NCI-H1436 (cell line): ENCODE measurements at places on chromosomes 11 and 22.

GRCh38 chr22:20008221-20008995 lies 8.2 kb downstream of the ARVCF start:
- DNase-seq, result no peak

DNA sequence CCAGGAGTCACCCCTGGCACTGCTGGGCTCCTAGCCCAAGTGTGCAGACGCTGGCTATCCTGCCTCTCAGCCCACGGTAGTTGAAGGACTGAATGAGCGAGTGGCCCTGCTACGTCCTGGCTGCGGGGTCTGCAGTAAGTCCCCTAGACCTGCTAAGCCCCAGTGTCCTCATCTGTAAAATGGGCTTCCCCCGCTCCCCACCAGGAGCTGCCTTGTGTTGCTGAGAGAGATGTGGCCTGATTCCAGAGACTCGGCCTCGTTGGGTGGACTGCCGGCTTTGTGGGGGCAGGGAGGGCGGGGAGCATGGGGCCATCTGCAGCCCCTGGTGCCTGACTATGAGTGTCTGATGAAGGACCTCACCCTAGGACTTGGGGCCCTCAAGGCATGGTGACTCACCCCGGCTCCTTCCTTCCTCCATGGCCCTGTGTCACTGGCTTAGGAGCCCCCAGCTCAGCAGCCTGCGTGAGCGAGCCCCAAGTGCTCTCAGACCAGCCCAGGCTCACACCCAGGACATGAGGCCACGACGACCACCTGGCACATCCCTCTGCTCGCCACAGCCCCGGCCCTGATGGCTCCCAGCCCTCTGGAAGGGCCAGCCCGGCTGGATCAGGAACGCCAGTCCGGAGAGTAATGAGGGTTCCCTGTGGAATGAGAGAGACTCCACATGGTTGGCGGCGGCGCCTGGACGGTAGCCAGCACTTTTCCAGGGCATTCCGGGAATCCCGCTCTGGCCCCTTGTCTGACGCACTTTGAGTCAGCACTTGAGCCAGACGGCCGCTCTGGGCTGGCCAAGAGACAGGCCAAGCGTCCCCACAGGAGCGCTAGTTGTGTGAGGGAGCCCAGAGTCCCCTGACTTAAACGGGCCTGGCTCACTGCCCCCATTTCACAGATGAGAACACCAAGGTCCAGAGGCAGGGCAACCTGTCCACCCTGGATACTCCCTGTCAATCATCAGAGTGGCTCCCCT lies 50.5 kb upstream of the SHISAL1 start:
- DNase-seq, result no peak

GRCh38 chr11:6604081-6604626 lies 580 bp downstream of the ILK start:
- DNase-seq, result no peak

GRCh38 chr11:118602331-118602730 lies 5.1 kb upstream of the PHLDB1 start:
- no peak for DNase-seq

DNA sequence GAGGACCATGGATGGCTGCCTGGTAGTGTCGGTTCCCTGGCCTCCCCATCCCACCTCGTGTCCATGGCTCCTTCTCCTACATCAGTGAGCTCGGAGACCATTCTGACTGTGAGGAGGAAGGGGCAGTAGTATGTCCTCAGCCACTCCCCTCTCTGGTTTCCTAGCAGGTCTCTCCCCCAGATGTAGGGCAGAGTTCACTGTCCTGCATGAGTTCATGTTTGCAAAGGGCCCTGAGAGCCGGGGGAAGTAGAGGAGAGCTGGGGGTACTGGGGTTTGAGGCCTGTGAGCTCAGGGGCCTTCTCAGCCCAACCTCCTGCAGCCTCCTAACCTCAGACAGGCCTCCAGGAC lies 18.4 kb upstream of the ST3GAL4 start:
- DNase-seq, result no peak

DNA sequence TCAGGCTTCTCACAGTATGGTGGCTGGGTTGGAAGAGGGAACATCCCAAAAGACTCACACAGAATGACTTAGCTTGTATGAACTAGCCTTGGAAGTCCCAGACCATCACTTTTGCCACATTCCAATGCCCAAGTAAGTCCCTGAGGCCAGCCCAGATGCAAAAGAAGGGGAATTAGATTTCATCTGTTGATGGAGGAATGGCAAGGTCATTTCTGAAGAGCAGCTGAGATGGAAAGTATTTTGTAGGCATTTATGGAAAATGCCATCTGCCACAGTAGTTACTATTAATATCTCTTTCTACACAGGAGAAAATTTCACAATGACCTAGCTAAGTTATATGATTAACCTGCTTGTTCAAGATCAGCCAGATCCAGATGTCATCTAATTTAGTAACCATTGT lies 58.8 kb downstream of the ENDOD1 start:
- DNase-seq, result no peak

DNA sequence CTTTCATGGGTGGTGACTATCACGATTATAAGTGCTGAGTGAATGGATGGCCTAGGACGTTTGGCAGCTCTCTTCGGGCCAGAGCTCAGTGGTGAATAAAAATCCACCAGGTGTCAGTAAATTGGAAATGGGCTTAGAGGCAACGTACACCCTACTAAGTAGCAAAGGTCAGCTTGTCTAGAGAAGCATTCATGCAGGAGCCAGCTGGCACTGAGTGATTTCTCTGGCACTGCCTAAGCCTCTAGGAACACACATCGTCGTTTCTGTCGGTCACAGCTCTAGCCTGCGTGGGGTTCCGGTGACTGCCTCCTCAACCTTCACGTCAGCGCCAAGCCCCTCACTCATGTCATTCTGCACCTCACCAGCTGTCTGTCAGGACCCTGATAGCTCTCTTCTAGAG lies 192.4 kb upstream of the NTM start:
- no peak for DNase-seq

- no peak for DNase-seq
Observed at GRCh38 chr11:8178297-8178696, 9.5 kb upstream of the RIC3 start.

- DNase-seq, result peak; percentile 34
Observed at GRCh38 chr22:35204807-35205775, 52.2 kb upstream of the HMGXB4 start.

- DNase-seq, result no peak
Observed at GRCh38 chr11:18498039-18498438, 28.7 kb downstream of the TSG101 start.

DNA sequence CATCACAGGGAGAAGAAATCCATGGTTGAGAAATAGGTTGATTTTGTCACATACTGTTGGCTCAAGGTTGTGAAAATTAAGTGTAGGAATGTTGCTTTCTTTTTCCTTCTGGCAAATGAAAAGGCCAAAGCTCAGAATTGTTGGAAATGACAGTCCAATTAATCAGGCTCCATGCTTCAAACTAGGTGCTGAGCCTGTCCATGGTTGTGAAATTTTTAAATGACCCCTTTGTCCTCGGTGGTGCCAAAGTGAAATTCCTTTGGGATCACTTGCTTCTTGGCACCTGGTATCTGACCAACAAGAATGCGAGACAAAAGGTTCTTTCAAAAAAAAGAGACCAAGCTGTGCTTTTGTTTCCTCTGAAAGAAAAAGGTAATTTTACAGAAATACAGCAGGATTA lies 451.9 kb downstream of the ETS1 start:
- no peak for DNase-seq

GRCh38 chr22:24975125-24975640 lies 22.7 kb downstream of the KIAA1671 start:
- DNase-seq, result no peak

- no peak for DNase-seq
Observed at GRCh38 chr11:121081321-121081720, 19.7 kb upstream of the TECTA start.

GRCh38 chr11:132347156-132348090 lies 977.0 kb downstream of the NTM start:
- DNase-seq, result no peak

DNA sequence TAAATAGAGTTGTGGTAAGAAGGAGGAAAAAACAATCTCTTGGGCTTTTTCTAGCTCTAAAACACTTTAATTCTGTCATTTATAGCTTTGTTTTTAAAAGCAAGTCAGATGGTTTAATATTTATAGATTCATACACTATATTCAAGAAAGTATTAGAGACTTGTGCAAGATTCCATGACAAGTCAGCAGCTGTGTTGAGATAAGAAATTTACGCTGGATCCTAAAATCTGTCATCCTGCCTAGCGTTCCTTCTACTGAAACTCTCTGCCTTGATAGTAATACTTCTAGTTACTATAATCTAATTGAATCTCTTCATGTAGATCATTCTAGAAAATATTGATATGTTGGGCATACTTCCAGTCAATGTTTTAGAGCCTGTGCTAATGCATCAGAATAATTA lies 721.8 kb downstream of the CNTN5 start:
- no peak for DNase-seq

DNA sequence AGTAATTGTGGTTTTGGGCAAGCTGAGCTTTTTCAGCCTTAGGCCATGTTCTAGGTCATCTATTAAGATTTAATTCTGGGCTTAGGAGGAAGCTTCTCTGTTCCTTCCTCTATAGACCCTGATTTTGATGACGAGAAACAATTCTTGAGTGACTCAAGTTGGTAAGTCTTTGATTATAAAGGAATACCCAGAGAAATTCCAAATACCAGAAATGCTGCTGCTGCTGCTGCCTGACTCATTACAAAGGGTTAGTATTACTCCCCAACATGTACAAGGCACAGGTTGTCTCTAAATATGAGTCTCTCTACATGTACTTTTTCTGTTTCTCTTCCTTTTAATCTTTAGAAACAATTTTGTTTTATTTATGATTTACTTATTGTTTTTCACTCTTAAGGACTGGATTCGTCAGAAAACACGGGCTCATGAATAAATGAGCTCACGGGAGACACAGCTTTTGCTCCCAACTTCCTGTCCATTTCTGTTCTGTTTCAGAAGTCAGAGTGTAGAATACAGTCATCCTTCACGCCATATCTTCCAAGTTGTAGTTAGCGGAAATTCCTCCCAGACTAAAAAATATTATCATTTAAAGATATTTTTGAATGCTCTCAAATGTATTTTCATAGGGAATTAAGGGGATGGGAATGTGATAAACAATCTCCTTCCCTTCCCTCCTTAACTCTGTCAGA lies 31.8 kb upstream of the RBMXL2 start:
- no peak for DNase-seq
